ENCODE measurements at places on chromosomes 13 and 19.

- DNase-seq, result no peak
Measured at GRCh38 chr13:111076155-111077013, 38.7 kb upstream of the ARHGEF7 start.

- no peak for DNase-seq
Measured at GRCh38 chr13:105848494-105848893, 687.0 kb downstream of the EFNB2 start.

DNA sequence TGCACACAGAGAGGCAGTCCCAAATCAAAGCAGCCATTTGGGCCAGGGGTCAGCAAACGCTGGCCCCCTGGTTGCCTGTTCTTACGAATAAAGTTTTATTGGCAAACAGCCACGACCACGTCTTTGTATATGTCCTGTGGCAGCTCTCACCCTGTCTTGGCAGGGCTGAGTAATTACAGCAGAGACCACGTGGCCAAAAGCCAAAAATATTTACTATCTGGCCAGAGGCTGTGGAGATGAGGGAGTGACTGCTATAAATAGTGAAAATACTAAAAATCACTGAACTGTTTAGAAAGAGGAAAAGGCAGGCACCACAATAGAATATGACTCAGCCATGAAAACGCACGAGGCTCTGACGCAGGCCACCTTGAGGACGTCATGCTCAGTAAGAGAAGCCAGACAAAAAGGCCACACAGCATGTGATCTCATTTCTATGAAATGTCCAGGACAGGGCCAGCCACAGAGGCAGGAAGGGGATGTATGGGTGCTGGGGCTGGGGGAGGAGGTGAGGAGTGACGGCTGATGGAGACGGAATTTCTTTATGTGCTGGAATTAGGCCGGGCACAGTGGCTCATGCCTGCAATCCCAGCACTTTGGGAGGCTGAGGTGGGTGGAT is 29.4 kb downstream of the SMIM24 start:
- DNase-seq, result peak; percentile 97

DNA sequence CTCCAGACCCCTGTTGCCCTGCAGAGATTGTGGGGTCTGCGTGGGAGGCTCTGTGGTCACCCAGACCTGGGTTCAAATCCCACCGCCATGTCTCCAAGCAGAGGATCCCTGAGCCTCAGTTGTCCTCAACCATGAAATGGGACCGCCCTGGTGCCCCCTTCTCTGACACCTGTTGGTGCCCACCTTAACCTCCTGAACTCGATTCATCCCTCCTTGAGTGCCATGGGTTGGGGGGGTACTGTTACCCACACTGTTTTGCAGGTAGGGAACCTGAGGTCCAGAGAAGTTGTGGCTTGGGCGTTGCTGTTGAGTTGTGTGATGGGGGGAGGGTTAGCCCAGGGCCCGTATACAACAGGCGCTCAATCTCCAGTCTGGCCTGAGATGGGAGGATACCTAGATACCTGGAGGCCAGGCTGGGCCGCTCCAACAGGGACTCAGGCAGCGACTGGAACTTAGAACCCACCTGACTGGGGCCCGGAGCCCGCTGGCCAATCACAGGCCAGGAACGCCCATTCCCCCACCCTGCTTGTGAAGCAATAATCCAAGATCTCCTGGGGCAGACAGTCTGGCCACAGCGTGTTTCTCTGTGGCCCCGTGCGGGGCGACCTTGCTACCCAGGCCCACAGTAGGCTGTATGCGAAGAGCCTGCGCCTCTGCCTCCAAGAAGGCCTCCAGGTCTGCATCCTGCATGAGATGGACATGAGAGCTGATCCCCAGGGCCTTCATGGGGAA is 2.8 kb downstream of the ARID3A start:
- no peak for DNase-seq

DNA sequence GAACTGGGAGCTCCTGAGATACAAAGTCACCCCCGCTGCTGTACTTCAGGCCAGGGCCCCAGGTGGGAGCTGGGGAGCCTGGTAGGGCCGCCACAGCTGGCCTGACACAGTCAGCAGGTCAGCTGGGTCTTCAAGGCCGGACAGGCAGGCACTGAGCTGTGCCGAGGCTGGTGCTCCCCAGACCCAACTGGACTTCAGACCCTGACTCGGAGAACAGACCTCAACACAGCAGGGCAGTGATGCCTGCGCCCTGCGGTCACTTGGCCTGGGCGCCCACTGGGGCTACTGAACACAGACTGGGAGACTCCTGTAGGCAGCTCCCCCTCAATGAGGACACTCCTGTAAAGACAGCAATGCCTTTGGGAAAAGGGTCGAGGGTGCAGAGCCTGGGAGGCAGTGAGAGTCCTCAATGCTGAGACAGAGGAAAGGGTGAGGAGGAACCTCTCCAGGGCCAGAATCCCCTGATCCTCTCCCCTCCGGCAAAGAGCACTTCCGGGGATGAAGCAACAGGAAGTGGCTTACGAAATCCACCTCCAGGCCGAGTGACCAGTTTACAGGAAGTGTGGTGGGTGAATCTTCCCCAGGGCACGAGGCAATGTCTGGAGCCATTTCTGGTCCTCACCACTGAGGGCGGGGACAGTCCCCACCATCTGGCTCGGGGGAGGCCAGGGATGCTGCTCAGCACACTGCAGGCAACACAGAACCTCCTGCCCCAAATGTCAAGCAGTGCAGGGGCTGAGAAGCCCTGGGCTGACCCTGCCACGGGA is 40.8 kb upstream of the ISYNA1 start:
- DNase-seq, result peak; percentile 56

DNA sequence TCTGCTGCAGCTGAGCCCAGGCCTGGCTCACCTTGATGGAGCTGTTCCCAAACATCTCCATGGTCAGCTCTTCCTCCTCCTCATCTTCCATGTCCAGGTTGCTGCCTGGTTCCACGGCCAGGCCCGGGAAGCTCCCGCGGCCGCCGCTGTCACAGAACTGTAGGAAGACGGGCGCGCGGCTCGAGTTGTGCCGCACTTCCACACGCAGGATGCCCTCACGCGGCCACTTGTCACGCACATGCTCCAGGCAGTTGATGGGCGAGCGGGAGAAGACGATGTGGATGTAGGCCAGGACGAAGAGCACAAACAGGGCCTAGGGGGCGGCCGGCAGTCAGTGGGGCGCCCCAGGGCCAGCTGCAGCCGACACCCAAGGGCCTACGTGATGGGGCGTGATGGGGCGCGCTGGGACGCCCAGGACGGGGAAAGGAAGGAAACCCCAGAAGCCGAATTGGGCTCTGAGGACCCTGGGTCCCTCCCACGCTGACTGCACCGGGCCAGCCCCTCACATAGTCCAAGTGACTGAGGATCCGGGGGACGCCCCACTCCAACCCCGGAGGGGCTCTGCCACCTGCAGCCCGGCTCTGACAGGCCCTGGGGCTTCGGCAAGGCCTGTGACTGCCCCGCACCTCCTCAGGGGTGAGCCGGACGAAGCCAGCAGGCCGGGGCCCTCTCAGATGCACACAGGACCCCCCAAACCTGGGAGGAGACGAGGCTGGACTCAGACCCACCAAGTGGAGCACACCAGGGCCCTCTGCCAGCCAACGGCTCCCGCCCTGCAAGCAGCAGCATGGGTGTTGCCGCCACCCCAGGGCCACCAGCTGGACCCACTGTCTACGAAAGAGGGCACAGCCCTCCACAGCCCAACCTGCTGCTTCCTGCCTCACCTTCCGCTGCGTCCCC is 6.5 kb downstream of the TMEM259 start:
- no peak for DNase-seq

GRCh38 chr19:50790396-50790795 is at the start of gene ACP4:
TSS of gene ACP4 (plus strand) at chr19:50790415. CDS start at chr19:50790415, 0 bp downstream.
- DNase-seq, result no peak

DNA sequence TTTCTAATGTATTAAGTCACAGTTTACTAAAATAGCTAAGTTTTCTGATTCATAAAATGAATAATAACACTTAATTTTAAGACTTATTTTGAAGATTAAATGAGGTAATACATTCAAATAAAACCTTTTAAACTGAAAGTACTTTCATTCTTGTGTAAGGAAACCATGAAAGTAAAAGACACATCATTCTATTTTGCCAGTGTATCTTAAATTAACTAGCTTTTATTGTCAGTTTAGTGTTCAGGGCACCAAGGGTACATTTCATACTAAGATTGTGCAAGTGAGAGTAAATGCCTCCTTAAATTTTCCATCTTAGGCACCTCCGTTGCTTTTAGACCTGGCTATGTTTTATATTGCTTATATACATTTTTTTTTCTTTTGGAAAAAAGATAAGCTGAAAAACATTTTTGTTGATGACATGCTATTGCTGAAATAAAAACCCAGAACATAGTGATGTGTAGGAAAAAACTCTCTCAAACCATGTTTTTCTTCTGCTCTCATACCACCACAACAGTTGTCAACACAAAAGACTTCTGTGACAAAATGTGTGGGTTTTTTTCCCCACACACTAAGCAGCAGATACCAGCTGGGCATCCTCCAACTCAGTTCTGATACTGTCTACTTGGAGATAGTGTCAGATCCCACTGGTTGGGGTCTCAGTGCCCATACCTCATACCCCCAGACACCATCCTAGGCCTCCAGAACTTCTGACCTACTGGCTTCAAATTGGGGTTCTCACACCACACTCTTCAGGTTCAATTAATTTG is 30.7 kb upstream of the LPAR6 start:
- DNase-seq, result no peak

DNA sequence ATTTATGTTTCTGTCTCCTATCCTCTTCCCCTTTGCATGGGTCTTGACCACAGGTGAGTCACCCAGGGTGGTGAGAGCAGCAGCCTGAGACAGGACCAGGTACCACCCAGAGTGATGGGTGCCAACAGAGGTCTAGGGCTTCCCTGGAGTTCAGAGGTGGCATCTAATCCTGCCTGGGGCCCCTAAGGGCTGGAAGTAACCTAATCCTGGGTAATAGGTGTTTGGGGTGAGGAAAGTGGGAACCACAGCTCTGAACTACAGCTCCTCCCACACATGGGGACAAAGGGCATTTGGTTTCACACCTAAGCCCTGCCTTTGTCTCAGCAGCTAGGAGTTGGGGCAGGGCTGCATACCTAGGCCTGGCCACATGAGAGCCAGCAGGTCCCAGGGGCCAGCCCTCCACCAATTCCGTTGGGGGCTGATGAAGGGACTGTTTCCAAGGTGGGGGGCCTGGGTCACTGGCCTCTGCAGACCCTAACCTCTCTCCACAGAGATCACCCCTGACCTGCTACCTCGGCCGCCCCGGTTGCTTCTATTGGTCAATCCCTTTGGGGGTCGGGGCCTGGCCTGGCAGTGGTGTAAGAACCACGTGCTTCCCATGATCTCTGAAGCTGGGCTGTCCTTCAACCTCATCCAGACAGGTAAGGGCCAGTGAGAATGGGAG is 8.0 kb downstream of the SPHK2 start:
- DNase-seq, result no peak

- DNase-seq, result no peak
Measured at GRCh38 chr19:14375582-14376291, 5.5 kb upstream of the ADGRE5 start.

DNA sequence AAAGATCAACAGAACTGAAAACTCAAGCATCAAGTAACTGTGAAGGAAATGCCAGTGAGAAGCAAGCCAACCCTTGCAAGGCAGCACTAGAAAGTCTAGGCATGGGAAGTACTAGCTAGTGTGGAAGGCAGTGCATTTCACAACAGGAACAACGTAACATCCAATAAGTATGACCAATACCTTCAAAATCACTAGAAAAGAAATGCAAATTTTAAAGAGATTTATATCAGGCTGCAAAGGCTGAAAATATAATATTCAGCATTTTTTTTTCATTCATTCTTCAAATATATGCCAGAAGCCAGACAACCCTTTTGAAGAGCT is 121.9 kb downstream of the DLEU7 start:
- DNase-seq, result no peak

DNA sequence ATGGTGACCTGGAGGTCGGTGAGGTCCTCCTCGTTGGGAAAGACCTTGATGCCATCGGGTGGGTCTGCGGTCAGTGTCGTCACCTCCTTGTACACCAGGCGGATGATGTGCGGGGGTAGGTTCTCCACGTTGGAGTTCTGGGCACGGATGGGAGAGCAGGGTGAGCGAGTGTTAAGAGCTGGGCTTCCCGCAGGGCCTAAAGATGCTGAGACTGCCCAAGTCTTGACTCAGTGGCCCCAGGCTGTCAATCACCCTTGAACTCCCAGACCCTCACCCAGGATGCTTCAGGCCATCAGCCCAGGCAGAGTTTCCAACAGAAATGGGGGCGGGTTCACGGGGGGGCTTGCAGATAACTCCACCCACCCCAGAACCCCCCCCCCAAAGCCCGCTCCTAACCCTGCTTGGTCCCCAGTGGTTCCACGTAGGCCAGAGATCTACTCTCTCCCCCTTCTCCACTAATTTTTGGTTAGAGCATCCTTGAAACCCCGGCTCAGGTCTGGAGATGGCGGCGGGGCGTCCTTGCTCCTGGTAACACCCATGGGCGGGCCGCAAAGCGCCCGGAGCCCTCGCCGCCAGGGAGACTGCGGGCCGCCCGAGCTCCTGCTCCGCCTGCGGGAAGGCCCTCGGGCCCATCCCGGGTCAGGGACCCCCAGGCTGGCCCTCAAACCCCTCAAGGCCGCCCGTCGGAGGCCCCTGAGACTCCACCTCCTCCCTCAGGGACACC is 600 bp downstream of the UBE2S start:
- DNase-seq, result no peak

GRCh38 chr19:51837145-51837544 is 42.2 kb downstream of the FPR3 start:
- no peak for DNase-seq

GRCh38 chr13:53885997-53886396 is 857.4 kb downstream of the OLFM4 start:
- no peak for DNase-seq

DNA sequence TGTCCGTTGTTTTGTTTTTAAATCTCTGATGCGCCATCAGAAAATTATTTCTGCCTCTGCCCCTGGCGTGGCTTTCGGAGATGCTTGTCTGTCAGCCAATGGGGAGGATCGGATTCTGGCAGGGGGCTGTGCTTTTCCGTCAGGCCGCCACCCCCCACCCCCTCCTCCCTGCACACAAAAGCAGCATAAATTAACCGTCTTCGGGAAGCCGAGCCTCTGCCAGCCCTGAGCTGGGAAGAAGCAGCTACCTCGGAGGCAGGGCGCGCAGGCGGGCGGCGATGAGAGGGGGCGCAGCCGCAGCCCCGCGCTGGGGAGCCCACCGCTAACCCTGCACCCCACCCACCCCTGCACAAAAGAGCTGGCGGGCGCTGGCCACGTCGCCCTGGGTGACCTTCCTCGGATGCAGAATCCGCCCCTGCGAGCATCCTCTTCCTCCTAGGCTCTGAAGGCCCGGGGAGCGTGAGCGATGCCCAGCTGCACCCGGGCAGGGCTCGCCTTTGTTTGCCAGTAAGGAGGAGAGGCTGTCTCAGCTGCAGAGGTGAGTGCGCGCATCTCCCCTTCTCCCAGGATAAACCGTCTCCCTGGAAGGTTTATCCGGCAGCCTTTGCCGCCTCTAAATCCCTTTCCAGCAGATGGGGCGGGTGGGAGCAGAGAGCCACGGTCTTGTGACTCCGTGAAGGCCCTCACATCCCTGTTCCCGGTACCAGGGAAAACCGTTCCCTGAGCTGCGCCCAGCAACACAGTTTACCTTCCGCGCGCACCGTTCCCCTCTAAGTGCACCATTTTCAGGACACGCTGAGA is at the start of gene ATCAY:
Gene ATCAY (plus strand): TSS at position 215 of the 801 bp plus-strand sequence. CDS start 5,083 bp downstream, outside the sequence.
- DNase-seq, result no peak

GRCh38 chr13:102816708-102817107 is 17.8 kb downstream of the BIVM start:
- no peak for DNase-seq

All from fibroblast of the conjunctiva (primary cell).